ENCODE measurements at places on chromosomes 4 and X.

DNA sequence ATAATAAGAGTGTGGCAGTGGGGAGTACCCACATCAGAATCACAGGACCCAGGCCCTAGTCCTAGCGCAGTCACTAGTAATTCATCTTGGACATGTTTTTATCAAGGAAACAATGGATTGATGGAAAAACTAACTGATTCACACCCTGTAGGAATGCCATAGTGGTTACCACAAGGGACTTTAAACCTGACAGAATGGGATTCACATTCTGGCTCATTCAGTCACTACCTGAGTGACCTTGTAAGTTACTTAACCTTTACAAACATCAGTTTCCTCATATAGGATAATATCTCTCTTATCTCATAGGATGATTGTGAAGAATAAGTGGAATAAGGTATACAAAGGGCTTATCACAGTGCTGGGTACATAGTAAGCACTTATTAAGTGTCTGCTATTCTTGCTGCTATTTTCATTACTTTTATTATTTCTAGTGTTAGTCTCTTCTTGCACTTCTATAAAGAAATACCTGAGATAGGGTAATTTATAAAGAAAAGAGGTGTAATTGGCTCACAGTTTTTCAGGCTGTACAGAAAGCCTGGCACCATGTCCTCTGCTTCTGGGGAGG is 247.5 kb upstream of the KLF3 start:
- no peak for DNase-seq

DNA sequence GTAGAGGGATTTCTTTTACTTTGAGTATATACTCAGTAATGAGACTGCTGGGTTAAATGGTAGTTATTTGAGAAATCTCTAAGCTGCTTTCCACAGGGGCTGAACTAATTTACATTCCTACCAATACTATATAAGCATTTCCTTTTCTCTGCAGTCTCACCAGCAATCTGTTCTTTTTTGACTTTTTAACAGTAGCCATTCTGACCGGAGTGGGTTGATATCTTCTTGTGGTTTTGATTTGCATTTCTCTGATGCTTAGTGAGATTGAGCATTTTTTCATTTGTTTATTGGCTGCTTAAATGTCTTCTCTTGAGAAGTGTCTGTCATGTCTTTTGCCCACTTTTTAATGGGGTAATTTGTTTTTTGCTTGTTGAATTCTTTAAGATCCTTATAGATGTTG is 43.3 kb downstream of the SPCS3 start:
- no peak for DNase-seq

- no peak for DNase-seq
These were observed 100.9 kb downstream of the MAGEB17 start for GRCh38 chrX:16268206-16268605.

DNA sequence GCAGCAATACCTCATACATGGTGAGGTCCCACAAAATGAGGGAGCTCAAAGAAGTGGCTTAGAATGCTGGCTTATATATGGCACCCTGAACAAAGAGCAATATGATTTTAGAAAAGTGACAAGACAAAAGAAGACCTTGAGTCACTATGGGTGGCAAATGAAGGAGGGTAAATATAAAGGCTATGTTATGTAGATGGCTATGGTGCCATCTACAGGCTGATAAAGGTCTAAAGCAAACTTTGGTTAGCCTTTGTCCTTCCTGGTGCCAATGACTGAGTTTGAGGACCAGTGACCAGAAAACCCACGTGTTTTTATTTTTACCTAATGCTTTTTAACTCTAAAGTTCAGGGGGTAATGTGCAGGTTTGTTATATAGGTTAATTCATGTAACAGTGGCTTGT is 151.8 kb downstream of the CCNG2 start:
- DNase-seq = no peak

DNA sequence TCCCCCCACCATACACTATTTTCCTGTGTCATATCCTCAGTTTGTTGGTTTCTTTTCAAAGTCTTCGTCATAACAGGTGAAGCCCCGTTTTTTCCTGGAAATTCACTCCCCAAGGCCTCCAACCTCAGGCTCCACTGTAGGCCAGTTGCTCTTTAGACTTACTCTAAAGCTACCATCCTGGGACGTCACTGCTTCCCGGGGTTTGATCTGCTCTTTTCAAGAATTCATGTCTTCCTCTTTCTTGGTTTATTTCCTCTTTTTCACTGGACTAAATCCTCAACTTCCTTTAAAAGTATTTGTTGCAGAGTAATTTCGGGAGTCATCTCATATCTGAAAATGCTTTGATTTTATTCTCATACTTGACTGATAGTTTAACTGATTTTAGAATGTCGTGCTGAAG is 6.5 kb upstream of the SERTM2 start:
- no peak for DNase-seq

DNA sequence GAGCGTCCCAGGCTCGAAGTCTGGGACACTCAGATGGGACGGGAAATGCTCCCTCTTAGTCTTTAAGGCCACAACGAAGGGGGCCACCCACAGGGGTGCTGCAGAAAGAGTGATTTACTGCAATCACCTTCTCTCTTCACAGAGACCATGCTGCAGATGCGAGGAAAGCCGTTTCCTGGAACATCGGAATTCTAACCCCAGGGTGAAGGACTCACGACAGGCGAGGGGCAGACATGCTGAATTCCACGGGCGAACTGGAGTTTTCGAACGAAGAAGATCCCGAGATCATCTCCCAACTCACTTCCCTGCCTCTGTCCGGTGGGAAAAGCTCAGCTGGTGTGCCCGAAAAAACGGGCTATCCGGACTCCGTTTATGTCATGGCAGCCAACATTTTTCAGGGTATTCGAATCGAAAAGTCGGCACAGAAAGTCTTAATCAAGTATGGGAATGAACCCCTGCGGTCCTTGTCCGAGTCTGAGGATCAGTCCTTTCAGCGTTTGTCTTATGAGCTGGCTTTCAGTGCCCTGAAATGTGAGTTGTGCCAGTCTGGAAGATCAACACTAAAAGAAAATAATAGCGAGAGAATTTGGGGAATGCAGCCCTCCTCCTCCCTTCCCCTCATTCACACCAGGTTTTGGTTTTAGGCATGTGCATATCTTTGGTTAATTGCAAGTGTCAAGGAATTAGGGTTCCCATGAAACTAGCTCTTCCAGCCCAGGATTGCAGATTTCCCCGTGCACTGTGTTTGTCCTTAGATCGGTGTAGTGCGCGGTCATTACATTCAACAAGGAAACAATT is 905 bp downstream of the NSUN7 start:
- DNase-seq = peak; percentile 3

DNA sequence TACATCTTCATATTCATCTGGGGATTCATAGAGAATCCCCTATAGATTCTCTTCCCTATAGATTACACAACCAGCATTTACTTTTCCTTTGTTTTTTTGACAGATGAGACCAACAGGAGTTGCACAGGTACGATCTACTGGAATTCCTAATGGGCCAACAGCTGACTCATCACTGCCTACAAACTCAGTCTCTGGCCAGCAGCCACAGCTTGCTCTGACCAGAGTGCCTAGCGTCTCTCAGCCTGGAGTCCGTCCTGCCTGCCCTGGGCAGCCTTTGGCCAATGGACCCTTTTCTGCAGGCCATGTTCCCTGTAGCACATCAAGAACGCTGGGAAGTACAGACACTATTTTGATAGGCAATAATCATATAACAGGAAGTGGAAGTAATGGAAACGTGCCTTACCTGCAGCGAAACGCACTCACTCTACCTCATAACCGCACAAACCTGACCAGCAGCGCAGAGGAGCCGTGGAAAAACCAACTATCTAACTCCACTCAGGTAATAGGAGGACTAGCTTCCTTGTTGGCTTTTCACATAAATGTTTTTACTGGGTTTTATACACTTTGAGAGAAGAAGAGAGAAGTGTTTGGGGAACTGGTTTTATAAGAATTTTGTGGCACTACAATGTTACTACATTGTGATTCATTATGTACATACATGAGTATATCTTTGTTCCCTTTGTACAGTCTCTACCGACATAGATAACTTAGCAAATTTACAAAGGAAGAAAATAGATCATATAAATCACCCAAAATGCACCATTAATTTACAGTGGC is 137.2 kb downstream of the DIPK2B start:
- DNase-seq = no peak

DNA sequence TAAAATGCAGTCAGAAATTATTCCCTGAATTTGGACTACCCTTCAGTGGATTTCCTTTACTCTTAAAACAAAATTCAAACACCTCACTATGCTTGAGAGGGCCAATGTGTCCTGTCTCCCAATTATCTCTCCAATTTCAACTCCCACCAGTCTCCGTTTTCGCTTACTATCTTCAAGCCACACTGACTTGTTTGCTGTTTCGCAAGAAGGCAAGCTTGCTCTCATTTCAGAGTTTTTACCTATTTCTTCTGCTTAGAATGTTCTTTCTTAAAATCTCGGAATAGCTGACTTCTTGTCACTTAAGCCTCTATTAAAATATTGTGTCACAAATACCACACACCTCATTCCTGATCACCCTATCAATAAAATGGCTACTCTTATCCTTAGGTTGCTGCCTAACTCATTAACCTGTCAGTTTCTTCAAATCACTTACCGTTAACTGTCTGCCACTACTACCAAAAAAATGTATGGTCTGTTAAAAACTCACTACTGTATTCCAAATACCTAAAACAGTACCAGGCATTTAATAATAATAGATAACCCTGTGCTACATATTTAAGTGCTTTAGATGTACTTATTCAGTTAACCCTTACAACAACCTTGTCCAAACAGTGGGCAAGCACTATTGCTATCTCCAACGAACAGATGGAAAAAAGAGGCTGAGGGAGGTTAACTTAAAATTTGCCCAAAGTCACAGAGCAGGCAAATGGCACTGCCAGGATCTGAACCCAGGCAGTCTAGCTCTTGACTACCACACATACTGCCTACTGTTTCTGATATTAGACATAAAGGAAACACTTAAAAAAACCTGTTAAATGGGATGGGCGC is 2.9 kb downstream of the UBA6 start:
- no peak for DNase-seq

- no peak for DNase-seq
These were observed 24.1 kb downstream of the OPHN1 start for GRCh38 chrX:68409194-68409593.

GRCh38 chr4:175823015-175823742 is 11.1 kb upstream of the GPM6A start:
- DNase-seq = no peak

GRCh38 chr4:143668930-143669552 is 31.4 kb downstream of the FREM3 start:
- no peak for DNase-seq

GRCh38 chr4:109406337-109406931 is 27.2 kb upstream of the SEC24B start:
- no peak for DNase-seq

GRCh38 chr4:138775489-138775888 is 240.1 kb upstream of the NOCT start:
- DNase-seq = no peak

DNA sequence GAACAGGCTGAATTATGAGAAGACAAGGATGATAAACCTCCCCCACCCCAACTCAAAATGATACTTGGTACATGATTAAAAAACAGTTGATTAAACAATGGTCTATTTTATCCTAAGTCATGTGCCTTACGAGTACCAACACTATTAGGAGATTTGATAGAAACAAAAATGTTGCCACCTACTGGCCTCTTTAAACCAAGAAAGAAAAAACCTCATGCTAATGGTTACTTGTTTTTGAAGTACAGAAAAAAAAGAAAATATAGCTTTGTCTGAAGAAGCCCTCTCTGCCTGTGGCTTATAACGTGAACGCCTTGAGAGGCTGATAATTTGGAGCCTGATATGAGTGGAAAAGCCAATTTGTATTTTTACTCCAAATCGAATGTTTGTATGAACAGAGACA is 538.2 kb downstream of the DMD start:
- DNase-seq = no peak

DNA sequence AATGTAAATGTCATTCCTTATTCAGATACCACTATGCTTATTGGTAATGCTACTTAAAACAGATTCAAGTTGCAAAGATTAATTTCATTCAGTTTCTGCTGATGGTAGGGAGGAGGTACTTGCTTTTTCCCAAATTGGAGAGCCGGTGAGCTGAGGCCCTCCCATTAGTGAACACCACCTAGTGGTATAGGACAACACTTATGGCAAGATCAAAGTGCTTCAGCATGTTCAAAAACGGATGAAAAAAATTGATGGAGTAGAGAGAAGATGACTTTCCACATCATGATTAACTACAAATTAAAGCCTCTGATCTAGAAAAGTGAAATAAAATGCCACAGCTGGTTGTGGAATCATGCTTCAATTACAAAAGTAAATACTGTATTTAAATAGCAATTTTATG is 112.9 kb downstream of the MBNL3 start:
- DNase-seq = no peak

DNA sequence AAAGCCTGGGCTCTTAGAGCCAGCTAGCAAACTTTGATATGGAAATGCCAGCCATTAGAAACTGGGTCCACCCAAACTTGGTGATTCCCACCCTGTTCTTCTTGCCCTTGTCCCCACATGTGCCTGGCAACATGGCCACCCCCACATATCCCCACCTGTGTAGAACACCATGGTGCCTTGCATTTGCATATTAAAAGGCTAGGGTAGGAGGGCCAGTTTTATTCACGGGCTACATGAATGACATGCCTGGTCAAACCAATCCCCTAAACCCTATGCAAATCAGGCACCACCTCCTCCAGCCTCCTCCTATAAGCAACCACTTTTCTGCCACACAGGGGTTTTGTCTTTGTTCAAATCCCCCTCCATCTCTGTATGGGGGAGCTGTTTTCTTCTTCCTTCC is 104.9 kb downstream of the CLNK start:
- DNase-seq = no peak

DNA sequence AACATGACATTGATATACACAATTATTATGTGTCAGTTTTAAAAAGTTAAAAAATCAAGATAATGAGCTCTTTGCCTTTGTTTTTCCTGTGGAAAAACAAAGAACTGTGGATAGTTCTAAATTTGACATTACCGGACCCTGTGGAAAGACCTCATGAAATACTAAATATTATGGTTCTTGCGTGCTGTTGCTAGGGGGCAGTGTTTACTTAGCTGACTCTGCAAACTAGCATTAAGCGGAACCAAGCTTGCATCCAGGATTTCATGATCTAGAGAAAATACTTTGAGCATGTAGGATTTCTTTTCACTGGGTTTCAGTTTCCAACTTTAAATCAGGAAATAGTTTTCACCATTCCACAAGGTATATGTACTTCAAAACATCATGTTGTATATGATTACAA is 33.6 kb downstream of the CLCN4 start:
- no peak for DNase-seq

- DNase-seq = no peak
These were observed 304.4 kb downstream of the AFF2 start for GRCh38 chrX:148804579-148805355.

DNA sequence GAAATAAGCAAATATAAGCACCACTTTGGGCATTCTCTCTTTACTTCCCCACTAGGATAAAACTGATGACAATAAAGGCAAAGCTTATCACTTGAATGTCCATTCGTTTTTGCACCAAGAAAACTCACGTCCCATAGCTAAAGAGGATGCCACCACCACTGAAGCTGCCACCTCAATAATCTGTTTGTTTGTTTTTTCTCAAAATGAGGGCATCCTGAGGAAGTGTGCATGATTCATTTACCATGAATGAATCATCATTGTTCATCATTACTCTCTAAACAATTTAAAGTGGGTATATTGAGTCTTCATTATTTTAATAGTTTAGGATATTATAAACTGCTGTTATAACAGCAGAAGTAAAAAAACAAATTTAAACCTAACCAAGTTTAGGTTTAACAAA is 168.2 kb downstream of the DCTD start:
- no peak for DNase-seq

- DNase-seq = no peak
These were observed 28.0 kb upstream of the AMOT start for GRCh38 chrX:112868586-112868985.
